Aorta (tissue), 5 donors: ENCODE measurements at places on chromosomes 13 and 19. TPM values are rescaled to one million over a fixed set of nuclear protein-coding genes. Genes with fewer than 3 reads are reported as not detected.
A peak's percentile ranks its signal among the peaks of the same experiment; 100 is the strongest.

- H3K4me1 ChIP-seq, result no peaks in the 10 kb centered on the region
- DNase-seq, result peak; percentile 54
- H3K36me3 ChIP-seq, result no peaks in the 10 kb centered on the region
- H3K27me3 ChIP-seq, result peaks cover 3% of the 10 kb centered on the region
- H3K4me3 ChIP-seq, result no peak overlapping the region
These were observed 850 bp upstream of the KLK11 start for GRCh38 chr19:51027126-51027806.

HAUS8 gene
- total RNA-seq, result 7.2 TPM

- no peak overlapping the region for H3K4me3 ChIP-seq
- H3K4me1 ChIP-seq, result no peaks in the 10 kb centered on the region
- no peaks in the 10 kb centered on the region for H3K27me3 ChIP-seq
- no peak for DNase-seq
- H3K27ac ChIP-seq, result no peak overlapping the region
- no peaks in the 10 kb centered on the region for H3K36me3 ChIP-seq
These were observed 308.6 kb downstream of the TEX29 start for GRCh38 chr13:111629016-111629415.

GRCh38 chr19:42023943-42024260 lies 29.9 kb upstream of the ATP1A3 start:
- no peaks in the 10 kb centered on the region for H3K27me3 ChIP-seq
- no peak for DNase-seq
- no peaks in the 10 kb centered on the region for H3K4me1 ChIP-seq
- no peak overlapping the region for H3K4me3 ChIP-seq
- H3K36me3 ChIP-seq, result peaks cover 2% of the 10 kb centered on the region

- H3K36me3 ChIP-seq, result no peaks in the 10 kb centered on the region
- H3K4me3 ChIP-seq, result no peak overlapping the region
- H3K27ac ChIP-seq, result no peak overlapping the region
- H3K27me3 ChIP-seq, result no peaks in the 10 kb centered on the region
- no peaks in the 10 kb centered on the region for H3K4me1 ChIP-seq
These were observed 73.4 kb downstream of the RYR1 start for GRCh38 chr19:38506723-38507550.

GRCh38 chr13:31310356-31310755 lies 110.6 kb downstream of the B3GLCT start:
- no peaks in the 10 kb centered on the region for H3K27me3 ChIP-seq
- no peak for DNase-seq
- H3K27ac ChIP-seq, result no peak overlapping the region

DNA sequence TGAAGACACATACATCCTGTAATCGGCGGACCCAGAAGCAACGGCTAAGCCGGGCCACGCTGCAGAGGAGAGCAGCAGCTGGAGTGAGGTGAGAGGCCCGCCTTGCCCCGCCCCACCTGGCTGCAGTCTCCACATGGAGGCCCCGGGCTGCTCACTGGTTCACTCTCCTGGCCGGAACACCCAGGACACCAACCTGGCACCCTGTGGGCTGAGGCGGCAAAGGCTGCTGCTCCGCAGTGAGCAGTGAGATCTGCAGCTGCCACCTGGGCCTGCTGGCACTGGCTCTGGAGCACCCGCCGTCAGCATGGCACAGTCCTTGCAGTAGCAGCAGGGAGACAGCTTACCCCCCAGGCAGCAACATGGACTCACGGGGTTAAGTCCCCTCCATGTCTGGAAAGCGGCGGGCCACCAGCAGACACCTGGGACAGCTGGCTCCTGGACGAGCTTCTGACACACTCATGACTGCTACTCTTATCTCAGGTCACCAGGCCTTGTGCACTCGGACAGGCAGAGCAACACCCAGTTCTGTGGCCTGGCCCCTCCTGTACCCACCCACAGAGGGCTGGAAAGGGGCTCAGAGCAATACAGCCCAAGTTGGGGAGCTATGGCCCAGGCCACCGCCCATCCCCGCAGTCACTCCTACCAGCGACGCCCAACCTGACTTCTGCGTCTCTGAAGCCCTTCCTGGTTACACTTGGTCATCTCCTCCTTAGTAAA lies 13.2 kb upstream of the KPTN start:
- no peak overlapping the region for H3K4me3 ChIP-seq
- no peak for DNase-seq
- no peak overlapping the region for H3K27ac ChIP-seq
- H3K4me1 ChIP-seq, result no peaks in the 10 kb centered on the region

NTF4 gene
- total RNA-seq, result not detected

TEX29 gene
- 1.8 TPM for total RNA-seq

DNA sequence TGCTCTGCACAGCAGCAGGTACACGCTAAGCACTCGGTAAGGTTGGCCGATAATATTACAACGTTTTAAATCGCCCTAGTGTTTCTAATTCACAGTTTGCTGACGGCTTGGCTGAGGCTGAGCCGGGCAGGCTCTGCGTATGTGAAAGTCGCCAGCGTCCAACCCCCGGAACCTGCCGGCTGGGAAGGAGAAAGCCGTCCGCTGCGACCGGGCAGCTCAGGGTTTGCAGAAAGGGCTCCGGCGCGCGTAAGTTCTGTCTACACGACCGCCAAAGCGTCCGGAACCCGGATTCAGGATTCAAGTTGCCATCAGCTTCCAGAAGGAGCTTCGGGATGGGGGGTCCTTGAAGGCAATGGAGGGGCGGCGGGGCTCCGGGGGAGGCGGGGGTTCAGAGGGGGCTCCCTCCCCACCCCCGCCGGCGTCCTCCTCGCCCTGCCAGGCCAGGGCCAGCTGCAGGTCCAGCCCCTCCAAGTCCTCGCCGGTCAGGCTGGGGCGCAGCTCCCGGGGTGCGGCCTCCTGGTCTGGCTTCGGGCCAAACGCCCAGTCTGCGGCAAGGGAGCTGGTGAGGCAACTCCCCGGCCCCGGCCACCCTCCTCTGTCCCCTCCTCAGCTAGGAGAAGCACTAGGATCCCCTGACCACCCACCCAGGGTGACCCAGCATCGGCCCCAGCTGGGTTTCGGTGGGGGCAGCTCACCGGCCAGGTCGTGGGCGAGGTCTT lies 575 bp downstream of the SMIM44 start:
- no peak overlapping the region for H3K4me3 ChIP-seq
- no peak overlapping the region for H3K27ac ChIP-seq
- DNase-seq, result no peak
- no peaks in the 10 kb centered on the region for H3K36me3 ChIP-seq

- no peaks in the 10 kb centered on the region for H3K27me3 ChIP-seq
- H3K27ac ChIP-seq, result no peak overlapping the region
- DNase-seq, result no peak
- H3K4me3 ChIP-seq, result no peak overlapping the region
- no peaks in the 10 kb centered on the region for H3K4me1 ChIP-seq
- H3K36me3 ChIP-seq, result no peaks in the 10 kb centered on the region
These were observed 83.0 kb downstream of the POLR1D start for GRCh38 chr13:27704681-27705080.

MUC16 gene
- total RNA-seq, result 0.45 TPM

GRCh38 chr13:57630661-57631595 lies 616 bp upstream of the PCDH17 start:
- H3K4me3 ChIP-seq, result peak overlapping the region; percentile 47
- no peaks in the 10 kb centered on the region for H3K36me3 ChIP-seq
- H3K27ac ChIP-seq, result no peak overlapping the region
- no peaks in the 10 kb centered on the region for H3K4me1 ChIP-seq
- no peaks in the 10 kb centered on the region for H3K27me3 ChIP-seq

DNA sequence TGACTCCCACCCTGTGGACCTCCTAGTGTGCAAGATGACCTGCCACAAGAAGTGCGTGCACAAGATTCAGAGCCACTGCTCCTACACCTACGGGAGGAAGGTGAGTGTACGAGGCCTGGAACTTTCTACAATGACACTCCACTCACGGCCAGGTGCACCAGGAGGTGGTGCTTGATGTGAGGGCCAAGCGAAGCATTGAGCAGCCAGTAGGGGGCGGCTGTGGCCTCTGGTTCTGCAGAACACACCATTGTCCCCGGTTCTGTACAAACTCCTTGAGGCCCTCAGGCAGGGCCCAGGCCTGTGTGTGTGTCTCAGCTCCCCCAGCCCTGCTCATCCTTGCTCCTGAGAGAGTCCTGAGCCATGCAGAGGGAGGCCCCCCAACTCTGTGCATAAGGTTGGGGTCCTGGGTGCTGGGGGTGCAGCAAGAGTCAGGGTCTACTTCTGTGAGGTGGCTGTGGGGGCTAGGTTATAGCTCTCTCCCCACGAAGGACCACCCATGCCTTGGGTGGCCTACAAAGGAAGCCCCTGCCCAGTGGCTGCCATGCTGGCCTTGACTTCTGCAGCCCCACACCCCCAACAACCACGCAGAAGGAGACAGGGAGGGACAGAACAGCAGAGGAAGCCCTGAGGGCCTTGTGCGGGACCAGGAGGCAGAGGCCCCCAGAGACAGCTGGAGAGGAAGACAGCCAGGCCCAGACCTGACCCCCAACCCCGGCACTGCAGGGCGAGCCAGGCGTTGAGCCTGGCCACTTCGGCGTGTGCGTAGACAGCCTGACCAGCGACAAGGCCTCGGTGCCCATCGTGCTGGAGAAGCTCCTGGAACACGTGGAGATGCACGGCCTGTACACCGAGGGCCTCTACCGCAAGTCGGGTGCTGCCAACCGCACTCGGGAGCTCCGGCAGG lies 9.7 kb upstream of the USE1 start:
- no peak overlapping the region for H3K4me3 ChIP-seq
- H3K36me3 ChIP-seq, result no peaks in the 10 kb centered on the region
- H3K27ac ChIP-seq, result no peak overlapping the region
- H3K4me1 ChIP-seq, result no peaks in the 10 kb centered on the region

DCLK1 gene
- 24.7 TPM for total RNA-seq

B3GNT3 gene
- 0.42 TPM for total RNA-seq

DNA sequence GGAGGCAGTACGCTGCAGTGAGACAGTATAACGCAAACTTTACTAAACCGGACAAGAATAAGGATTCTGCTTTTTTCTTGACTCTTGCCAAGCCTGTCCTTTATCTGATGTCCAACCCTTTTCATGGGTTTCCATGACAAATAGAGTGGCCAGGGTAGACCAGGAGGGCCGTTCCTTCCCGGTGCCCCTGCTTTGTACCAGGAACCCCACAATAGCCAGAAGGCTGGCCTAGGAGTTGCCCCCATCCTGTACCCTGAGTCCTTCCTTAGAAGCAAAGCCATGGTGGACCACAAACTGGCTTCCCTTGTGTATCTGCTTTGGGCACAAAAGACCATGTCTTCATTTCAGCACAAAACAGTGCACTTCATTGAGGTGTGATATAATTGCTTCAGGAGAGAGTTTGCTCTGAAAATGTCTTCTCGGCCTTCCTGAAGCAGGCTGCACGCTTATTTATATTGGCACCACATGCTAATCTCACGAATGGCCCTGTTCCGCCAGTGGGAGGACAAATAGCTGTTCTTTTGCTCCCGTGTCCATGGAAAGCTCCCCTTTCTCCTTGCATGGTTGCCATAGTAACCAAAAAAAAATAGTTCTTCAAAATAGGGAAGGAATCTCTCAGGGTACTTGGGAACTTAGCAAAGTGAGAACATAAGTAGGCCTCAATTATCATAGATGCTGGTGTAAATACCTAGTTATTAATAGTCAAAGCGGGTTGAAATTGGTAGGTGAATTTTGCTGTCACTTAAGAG lies 222.1 kb downstream of the ZIC5 start:
- no peaks in the 10 kb centered on the region for H3K27me3 ChIP-seq
- H3K36me3 ChIP-seq, result no peaks in the 10 kb centered on the region
- no peak for DNase-seq
- no peaks in the 10 kb centered on the region for H3K4me1 ChIP-seq
- H3K27ac ChIP-seq, result no peak overlapping the region

GRCh38 chr13:79497852-79498251 lies 16.9 kb downstream of the NDFIP2 start:
- no peak overlapping the region for H3K4me3 ChIP-seq
- DNase-seq, result no peak
- no peaks in the 10 kb centered on the region for H3K27me3 ChIP-seq
- no peaks in the 10 kb centered on the region for H3K36me3 ChIP-seq

DNA sequence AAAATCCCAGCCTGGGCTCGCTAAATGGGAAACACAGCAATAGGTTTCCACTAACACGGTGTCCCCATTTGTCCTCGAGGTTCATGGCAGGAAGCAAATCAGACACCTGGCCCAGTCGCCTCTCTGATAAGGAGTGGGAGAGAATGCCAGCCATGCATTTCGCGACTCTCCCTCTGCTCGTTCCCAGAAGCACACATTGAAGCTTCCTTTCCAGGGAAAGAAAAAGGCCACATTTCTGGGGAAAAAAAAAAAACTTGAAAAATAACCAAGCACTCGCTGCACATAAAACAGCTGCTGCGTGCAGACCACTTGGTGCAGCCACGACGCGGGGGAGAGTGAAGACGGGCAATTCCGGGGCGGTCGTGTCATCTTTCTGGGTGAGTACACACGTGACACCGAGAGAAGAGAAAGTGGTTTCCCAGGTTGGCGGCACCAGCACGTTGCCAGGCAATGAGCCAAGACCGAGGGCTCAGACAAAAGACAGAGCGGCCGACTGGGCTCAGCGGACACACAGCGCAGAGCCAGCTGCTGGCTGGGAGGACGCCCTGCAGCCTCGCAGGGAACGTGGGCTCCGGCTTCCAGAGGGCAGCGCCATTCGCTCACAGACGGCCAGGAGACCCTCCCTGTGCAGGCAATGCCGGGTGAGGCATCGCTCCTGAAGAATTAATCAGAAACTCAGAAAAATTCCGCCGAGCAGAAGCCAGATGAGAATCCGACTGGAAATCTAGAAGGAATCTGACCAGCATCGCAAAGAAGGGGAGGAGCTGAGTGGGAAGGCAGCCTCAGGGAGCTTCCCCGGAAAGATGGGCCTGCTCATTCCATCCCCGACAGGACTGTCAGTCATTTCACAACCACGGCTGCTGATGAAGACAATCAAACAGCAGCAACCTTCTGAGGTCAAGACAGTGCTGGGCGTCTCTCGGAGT lies 83.2 kb upstream of the IRS2 start:
- H3K36me3 ChIP-seq, result no peaks in the 10 kb centered on the region
- DNase-seq, result peak; percentile 89
- no peaks in the 10 kb centered on the region for H3K27me3 ChIP-seq
- H3K4me3 ChIP-seq, result peak overlapping the region; percentile 19
- peak overlapping the region; percentile 73 for H3K27ac ChIP-seq
- H3K4me1 ChIP-seq, result no peaks in the 10 kb centered on the region

DNA sequence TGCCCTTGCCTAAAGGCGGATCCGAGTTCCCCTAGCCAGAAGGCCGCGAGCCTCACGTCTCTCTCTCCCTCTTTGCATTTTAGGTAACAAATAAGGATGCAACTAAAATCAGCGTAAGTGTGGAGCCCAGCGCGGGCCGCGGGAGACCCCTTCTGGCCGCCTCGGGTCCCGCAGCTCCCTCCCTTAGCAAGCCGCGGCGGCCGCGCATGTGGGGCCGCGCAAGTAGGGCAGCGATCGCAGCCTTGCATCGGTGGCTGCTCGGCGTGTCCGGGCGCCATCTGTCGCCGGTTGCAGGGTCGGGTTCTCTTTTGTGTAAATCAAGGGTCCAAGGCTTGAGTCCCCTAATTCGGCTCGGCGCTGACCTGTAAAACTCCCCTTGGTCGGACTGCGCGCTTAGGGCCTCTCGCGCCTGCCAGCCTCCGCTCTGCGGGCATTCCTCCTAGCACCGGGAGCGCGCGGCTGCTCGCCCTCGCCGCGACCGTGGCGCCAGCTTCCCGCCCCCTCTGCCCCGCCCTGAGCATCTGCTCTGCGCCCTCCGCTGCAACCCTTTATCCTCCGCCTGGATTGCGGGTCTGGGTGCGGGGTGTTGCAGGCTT lies 2.7 kb downstream of the VSTM2B start:
- H3K36me3 ChIP-seq, result no peaks in the 10 kb centered on the region
- no peak overlapping the region for H3K27ac ChIP-seq
- no peaks in the 10 kb centered on the region for H3K27me3 ChIP-seq
